NCI-H146 (cell line): ENCODE measurements at places on chromosomes 12 and 14.
A peak's percentile ranks its signal among the peaks of the same experiment; 100 is the strongest.

DNA sequence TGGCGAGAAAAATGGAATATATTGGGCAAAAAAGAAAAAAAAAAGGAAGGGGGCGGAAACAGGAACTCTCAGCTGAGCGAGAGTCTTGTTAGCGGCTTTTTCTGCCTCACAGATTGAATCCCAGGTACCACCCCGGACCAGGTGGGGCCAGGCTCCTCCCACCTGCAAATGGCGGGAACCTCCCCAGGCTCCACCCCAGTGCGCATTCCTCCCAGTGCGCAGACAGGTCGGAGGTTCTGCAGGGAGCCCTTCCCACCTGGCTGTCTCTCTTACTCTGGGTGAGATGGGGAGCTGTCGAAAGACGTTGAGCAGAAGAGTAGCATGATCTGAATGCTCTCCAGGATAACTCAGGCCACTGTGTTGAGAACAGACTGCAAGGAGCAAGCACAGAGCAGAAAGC, 57.0 kb upstream of the ETV6 start:
- no peak for DNase-seq

GRCh38 chr12:38386205-38386985, 69.8 kb downstream of the ALG10B start:
- no peak for DNase-seq

DNA sequence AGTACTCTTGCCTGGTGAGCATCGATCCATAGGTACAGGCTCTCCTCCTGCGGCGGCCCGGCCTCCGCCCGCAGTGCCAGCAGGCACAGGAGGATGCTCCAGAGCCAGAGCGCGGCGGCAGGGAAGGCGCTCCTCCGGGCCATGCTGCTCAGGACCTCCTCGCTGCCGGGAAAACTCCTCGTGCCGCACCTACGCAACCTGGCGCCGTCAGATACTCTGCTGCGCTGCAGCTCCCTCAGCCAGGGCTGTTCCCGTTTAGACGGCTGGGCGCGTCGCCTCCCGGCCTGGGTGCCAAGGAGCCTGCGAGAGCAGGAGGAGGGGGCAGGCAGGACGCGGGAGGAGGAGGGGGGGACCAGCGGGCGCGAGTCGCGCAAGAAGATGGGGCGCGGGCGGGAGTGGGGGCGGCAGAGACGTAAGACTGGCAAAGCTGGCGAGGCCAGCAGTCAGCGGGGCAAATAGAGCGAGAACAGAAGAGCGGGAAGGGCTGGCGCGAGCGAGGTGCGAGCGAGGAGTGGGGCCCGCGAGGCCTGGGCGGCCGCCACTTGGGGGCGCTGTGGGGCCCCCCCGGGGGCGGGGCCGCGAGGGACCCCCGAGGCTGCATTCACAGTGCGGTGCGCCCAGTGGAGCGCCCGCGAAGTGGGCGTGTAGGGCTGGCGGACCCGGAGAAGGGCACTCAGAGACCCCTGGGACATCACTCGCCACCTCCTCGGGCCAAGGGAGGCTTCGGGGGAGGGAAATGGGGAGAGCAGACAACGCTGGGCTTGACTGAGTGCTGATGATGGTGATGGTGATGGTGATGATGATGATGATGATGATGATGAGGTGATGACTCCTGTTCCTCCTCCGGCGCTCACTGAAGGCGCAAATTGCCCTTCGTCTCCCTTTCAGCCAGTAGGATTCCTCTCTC, at the start of gene WIF1:
TSS of gene WIF1 (minus strand) at position 257 of the 907 bp plus-strand sequence. CDS start at position 143, 114 bp downstream.
- peak; percentile 55 for DNase-seq

GRCh38 chr12:145369-145960, 68.5 kb downstream of the SLC6A12 start:
- DNase-seq: no peak

DNA sequence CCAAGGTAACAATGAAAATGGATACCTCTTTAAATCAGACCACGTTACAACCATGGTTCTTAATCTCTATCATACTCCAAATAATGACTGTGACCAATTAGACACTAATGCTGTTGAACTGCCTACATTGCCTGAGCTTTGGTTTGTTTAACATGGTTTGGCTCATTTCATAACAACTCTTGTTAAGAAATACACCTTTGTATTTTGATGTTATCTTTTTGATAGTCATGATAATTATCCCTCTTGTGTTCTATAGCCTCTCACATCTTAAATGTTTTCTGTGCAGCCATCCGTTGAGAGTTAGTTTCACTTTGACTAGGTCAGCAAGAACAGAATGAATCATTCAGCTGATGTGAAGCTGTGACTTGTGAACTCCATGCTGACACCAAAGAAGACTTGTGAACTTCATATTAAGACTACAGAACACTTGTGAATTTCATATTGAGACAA, 75.5 kb upstream of the RERGL start:
- DNase-seq: peak; percentile 58

- no peak for DNase-seq
Measured at GRCh38 chr14:75350505-75351060, 72.0 kb downstream of the FOS start.

DNA sequence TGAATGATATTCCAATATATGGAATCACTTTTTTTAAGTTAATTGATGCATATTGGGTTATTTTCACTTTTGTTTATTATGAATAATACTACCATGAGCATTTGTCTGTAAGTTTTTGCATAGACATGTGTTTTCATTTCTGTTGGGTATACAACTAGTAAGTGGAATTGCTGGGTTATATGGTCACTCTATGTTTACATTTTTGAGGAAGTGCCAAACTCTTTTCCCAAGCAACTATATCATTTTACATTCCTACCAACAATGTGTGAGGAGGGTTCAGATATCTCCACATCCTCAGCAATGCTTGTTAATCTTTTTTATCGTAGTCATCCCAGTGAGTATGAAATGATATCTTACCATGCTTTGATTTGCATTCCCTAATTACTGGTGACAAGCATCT, 64.0 kb downstream of the MON2 start:
- no peak for DNase-seq

GRCh38 chr12:31026202-31026601, 47.5 kb upstream of the DDX11 start:
- DNase-seq: no peak

- no peak for DNase-seq
Measured at GRCh38 chr12:75366629-75367028, 24.3 kb upstream of the GLIPR1L2 start.

DNA sequence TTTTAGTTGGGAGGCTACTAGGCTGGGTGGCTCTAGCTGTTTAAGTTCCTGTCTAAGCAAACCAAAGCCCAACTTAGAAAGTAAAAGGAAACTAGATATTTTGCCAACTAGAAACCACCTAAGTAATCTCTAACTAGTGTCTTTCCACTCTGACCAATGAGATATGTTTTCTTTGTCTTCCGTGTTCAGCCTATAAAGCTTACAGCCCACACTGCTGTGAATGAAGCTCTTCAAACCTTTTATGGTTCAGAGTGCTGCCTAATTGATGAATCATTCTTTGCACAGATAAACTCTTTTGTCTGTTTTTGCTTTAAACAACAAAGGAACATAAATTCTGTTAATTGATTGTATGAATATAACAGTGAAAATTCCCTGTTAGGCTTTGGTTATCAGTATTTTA, 66.1 kb downstream of the FUT8 start:
- peak; percentile 1 for DNase-seq

- no peak for DNase-seq
Measured at GRCh38 chr12:69726922-69727321, 11.7 kb upstream of the RAB3IP start.

DNA sequence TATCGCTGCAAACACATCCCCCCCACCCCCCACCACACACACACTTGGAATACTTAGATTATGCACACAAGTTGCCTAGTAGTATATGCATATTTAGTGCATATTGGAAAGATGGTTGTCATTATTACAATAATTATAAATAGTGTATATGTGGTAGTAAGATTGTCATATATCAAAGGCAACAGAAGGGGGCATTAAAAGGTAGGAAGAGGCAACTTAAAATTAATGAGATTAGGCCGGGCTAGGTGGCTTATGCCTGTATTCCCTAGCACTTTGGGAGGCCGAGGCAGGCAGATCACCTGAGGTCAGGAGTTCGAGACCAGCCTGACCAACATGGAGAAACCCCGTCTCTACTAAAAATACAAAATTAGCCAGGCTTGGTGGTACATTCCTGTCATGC, 52.1 kb downstream of the GSC start:
- no peak for DNase-seq

- no peak for DNase-seq
Measured at GRCh38 chr14:28515571-28515970, 251.0 kb upstream of the FOXG1 start.

GRCh38 chr14:38212111-38212510, 4.4 kb downstream of the SSTR1 start:
- DNase-seq: no peak

GRCh38 chr12:95851606-95852005, 7.1 kb upstream of the SNRPF start:
- no peak for DNase-seq

- no peak for DNase-seq
Measured at GRCh38 chr12:62914443-62915203, 20.3 kb downstream of the PPM1H start.

GRCh38 chr14:60188115-60188514, 22.9 kb upstream of the DHRS7 start:
- DNase-seq: peak; percentile 22

GRCh38 chr14:71733210-71733883, 198.9 kb upstream of the RGS6 start:
- no peak for DNase-seq

DNA sequence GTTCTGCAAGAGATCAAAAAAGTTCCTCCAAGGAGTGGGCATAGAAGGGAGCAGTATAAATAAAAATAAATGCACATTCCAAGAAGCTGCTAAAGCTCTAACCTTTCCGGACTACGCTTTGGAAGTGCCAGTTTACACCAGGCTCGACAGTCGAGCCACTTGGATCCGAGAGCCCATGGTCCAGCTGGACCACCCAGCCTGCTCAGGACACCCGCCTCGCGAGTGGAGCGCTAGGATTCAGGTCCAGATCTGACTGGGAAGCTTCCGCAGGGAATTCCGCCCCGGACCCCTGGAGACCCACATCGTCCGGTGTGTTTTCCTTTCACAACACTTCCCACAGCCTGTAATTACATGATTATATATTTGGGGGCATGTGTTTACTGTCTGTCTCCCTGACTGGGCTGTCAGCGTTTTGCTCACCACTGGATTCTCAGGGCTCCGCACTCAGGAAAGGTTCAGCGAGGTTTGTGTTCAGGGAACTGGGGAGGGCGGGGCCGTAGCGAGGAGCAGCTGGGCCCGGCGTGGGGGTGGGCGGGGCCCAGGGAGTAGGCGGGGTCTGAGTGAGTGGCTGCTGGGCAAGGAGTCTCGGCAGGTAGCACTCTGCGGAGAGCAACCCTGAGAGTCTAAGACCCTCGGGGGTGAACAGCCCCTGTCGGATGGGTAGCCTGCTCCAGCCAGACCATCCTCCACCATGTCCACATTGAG, 52.3 kb upstream of the TMEM263 start:
- peak; percentile 78 for DNase-seq

DNA sequence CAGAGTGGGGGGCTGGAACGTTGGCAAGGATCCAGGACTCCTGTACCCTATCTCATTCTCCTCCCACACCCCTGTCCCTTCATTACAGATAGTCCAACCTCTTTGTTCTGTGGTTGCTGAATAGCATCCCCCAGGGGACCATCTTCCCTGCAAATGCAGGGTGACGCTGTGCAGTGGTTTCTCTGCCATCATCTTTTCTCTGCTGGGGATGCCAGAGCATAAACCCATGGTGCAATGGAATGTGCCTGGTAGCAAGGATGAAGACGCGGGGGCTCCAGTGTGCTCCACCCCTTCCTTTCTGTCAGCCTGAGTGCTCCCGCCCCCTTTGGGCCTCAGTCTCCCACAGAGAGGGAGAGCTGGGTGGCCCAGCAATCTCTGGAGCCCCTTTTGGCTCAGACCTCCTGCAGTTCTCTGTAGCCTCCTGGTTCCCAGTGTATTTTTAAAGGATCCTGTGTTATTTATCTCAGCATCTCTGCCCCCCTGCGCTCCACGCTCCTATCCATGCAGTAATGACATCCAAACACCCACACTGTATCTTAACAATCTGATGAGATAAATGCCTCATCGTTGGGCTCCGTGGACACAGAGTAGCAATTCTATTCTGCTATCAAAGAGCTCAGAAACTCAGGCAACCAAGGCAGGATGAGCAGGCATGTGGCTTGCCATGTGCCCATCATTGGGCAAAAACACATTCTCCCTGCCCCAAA, 212.8 kb downstream of the CACNA1C start:
- no peak for DNase-seq

- DNase-seq: no peak
Measured at GRCh38 chr12:70307868-70308267, 58.2 kb upstream of the KCNMB4 start.

- no peak for DNase-seq
Measured at GRCh38 chr12:96242597-96242996, 48.4 kb downstream of the ELK3 start.

- no peak for DNase-seq
Measured at GRCh38 chr12:106255952-106256351, 8.1 kb upstream of the CKAP4 start.

DNA sequence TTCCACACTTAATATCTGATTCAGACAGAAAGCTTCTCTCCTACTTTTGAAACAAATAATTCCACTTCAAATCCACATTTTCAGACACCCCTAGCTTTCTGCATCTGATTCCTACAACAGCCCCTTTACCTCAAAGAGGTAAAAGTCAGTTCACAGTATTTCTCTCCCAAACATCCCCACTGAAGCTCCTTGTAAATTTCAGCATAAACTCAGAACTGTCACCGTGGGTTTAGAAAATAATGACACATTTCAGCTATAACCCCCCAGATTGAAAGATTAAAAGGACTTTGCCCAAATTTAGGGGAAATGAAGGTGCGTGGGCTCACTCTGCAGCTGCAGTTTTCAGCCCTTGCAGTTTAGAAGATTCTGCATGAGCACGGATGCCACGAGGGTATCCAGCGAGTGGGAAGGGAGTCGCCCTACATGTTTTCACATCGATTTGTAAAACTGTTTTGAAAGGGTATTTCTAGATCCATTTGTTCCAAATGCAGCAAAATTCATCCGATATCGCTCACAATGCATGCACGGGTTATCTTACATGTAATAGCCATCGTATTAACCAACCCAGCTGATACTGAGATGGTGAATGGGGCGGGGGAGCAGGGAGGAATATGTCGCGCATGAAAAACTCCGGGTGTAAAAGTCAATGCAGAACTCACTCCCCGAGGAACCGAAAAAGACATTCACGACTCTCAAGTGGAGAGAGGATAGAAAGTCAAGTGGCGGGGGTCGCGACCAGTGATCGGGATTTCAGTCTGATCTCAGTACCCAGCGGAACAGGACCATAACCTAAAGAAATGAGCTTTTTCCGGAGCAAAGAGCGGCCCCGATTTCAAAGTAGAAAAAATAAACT, 5.0 kb upstream of the CCND2 start:
- DNase-seq: no peak

DNA sequence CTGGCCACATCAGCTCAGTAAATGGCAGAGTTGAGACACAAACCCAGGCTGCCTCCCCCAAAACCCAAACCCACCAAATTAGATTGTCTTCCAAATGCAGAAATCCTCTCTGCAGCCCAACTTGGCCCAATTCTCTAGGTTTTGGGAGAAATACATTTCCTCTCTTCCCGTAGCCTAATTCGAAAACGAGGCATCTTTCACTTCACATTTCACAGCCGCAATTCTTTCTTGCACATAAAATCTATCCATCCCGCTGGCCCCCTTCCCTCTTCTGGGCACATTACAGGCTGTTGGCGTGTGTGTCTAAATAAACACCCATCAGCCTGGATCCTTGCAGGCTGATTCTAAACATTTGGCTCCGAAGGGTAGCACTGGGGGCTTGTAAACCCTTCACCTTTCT, 83.8 kb upstream of the VRK1 start:
- DNase-seq: no peak

- DNase-seq: peak; percentile 70
Measured at GRCh38 chr12:56631790-56632700, 1.9 kb upstream of the BAZ2A start.
